NB4 (cell line): ENCODE measurements at places on chromosomes 6 and 20.
A peak's percentile ranks its signal among the peaks of the same experiment; 100 is the strongest.

DNA sequence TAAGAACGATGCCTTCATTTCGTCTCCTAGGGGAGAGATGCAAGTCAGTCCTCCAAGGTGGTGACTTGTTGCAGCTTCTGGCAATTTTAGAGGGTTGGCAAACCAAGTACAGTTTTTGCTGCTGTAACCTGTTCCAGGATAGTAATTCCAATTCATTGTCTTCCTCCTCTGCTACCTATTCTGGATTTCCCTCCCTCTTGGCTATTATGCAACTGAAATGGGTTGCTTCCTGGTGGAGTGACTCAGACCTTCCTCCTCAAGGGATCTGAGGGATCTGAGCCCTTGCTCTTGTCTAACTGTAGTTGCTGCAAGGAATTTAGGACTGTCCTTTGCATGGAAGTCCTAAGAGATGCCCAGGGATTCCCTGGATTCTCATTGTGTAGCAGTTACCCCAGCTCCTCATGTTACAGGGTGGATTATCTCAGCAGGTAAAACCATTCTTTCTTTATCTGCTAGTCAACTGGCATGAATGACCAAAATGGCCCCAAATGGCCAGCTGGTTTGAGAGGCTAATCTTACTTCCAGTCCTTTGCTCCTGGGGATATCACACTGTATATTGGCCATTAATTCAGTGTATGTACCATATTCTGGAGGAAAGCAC is 17.6 kb upstream of the ELMO2 start:
- no peak for DNase-seq

DNA sequence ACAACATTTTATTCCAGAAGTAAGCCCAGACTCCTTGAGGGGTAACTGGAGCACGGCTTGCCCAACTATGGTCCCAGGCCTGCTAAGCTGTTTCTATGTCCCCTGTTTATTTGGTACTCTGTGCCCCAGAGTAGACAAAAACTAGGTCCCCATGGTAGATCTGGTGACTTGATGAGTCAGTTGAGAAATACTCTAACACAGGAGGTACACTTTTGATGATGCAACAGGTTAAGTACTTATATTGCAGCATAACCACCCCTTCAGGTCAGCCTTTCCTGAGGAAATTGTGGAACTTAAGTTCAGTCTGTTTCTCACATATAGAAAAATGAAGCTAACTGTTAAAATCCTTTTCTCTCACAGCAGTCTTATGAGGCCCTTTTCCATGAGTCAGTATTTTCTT is 19.6 kb downstream of the TTPAL start:
- DNase-seq = peak; percentile 83

- no peak for DNase-seq
Measured at GRCh38 chr6:136994782-136995181, 50.0 kb downstream of the IL20RA start.

DNA sequence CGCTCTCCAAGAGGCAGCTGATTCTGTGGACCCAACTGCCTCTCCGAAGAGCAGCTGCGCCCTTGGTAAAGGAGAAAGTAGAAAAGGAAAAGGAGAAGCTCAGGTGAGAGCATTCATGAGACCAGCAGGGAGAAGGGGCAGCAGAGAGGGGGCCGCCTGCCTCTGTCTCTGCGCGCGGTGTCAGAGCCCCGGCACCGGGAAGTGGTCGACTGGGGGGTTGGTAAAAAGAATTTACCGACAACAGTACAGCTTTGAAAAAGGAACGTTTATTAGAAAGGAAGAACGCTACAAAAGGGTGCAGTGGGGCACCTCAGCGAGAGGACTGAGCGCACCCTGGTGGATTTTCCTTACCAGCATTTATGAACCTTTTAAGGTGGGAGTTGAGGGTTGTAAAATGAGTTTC is 61.9 kb downstream of the GPR6 start:
- DNase-seq = peak; percentile 68

DNA sequence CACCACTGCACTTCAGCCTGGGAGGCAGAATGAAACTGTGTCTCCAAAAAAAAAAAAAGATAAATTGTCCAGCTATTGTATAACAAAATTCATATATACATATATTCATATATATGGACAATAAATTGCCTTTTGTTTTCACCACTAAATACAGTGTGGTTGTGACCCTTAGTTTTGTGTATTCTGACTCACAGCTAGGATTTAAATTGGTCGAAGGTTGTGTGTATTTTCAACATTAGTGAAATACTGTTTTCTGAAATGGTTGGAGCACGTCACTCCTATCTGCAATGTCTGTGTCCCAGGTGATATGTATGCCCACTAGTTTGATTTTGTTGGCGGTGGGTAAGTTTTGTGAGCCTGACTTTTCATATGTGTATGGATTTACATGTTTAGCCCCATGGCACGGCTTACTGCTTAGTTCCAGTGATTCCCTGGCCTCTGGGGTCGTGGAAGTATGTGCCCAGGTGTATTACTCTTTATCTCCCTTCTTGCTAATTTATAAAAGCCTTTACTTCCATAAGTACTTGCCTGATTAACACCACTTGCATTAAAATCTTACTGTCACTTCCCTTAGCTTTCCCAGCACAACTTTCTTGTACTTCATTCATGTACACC is 33.3 kb downstream of the JARID2 start:
- no peak for DNase-seq

GRCh38 chr20:48986899-48987298 is 59.2 kb upstream of the CSE1L start:
- peak; percentile 29 for DNase-seq

DNA sequence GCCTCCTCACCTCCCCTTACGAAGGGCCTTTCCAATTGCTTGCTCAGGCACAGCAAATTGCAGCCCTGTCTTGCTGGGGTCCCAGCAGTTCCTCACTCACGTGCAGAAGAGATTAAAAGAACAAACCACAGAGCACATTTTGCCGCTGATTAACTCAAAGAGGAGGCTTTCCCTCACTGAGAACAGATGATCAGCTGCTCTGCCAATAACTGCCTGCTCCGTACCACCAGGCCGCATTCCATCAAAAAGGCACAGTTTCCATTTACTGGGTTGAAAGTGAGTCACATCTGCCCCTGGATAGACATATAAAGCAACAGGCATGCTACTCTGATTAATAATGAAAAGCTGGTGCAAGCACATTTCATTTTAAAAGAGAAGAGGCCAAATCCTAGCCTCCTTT is 446.8 kb downstream of the PTPRT start:
- DNase-seq = no peak

DNA sequence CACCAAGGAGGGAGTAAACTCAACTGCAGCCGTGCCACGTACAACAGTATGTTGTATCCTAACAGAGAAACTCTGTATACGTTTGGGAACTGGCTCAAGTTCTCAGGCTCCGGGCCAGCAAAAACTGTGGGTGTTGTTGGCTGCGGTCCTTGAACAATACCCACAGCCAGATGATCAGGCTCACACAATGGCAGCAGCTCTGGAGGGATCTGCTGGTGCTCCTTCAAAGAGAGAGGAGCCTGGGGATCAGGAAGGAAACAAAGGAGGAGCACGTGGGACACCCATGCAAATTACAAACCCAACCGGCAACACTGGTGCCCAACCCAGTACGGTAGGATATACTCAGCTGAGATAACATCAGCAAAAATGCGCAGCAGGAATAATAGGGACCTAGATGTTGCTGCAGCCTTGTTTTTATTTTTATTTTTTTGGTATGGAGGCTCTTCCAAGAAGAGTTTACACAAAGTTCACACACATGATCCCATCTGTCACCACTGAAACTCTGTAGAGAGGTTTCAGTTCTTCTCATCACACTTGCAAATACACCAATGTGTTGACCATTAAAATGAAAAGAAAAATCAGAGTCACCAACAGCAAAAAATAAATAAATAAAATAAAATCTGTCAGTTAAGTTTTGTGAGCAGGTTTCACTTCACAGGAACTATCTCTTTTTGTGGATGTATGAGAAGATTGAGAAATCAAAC is 41.2 kb upstream of the PDE10A start:
- no peak for DNase-seq

GRCh38 chr6:139648430-139649000 is 274.1 kb upstream of the CITED2 start:
- peak; percentile 29 for DNase-seq

DNA sequence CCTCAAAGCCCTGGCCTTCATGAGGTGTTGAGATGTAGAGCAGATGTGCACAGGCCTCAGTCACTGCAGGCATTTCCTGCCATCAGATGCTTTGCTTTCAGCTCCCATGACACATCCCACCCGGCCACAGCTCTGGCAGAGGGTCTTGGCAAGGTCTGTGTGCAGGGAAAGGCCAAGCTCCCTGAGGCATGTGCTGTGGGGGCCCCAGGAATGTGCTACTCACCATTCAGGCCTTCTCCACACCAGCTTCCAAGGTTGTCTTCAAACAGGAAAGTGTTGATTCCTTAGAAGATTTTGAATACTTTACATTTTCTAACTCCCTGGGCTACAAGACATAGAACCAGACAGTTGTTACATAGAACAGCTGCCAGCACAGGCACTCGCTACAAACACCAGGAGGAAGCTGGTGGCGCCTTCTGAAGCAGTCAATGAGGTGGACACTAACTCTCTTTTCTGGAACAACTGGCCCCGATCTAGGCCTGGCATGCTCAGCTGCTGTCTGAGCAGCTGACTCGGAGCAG is 27.8 kb downstream of the CASS4 start:
- peak; percentile 36 for DNase-seq

DNA sequence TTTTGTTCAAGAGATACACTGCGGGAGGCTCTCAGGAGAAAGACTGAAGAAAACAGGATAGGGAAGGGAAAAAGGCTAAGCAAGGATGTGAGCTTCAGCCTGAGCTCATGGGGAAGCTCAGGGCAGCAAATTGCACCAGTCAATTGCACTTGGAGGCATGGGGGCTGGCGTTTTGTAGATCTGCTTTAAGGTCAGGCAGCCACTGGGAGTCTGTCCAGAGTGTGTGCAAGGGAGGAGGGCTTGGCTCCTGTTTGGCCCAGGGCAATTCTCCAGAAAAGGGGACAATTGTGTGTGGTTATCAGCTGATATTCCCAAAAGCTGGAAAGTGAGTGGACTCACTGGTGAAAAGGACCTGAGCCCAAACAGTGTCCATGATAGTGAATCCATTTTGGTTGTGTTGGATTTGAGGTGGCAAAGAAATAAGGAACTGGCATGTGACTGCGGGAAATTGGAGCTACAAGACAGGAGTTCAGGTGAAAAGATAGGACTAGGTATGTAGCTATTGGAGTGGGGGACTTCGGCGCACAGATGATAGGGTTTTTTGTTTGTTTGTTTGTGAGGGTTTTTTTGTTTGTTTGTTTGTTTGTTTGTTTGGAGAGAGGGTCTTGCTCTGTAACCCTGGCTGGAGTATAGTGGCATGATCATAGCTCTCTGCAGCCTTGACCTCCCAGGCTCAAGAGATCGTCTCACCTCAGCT is 22.3 kb upstream of the IER3 start:
- DNase-seq = no peak

- no peak for DNase-seq
Measured at GRCh38 chr6:109393886-109394281, 11.6 kb upstream of the CD164 start.

GRCh38 chr6:56349194-56349593 is 101.8 kb upstream of the COL21A1 start:
- no peak for DNase-seq

DNA sequence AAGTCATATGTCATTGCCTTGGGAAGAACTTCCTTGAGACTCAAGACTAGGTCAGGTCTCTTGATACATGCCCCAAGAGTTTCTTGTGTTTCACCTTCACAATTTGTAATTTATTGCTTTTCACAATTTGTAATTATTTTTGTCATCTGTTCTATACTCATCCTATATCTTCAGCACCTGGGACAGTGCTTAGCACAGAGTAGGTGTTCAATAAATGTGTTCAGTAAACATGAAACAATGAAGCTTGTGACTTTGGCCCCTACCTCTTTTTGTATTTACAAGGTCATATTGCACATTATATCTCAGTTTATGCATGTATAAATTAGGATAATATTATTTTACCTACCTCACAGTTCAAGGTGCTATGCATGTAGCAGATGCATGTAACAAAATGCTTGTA is 21.5 kb upstream of the SRPK1 start:
- no peak for DNase-seq

DNA sequence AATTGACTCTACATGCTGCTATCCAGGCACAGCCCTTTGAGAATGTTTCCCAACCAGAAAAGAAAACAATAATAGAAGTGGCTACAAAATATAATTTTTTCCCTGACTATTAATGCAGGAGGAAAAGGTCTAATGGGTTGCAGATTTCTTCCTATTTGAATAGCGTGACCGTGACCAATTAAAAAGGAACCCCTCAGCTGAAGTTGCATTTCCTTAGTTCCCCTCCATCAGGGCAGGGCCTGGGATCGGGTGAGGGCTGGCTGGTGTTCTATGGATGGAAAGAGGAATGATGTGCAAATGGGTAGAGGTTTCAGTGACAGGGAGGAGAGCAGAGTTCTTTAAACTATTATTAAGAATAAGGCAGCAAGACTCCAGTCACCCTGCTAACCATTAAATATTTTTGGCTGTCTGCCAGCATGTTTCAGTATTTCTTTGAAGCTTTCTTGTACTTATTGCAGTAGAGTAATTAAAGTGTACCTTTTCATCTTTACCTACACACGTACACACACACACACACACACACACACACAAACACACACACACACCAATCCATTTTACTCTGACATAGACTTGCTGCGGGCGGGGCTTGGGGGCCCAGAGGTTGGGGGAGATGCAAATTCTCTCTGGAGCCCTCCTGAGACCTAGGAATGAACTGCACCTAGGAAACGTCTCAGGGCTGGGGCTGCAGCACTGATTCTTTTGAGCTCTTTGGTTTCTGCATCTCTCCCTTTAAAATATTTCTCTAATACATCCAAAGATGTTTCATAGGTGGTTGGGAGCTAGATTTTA is 154.8 kb upstream of the SLC35B3 start:
- peak; percentile 7 for DNase-seq

GRCh38 chr20:3685341-3685740 is 3.5 kb upstream of the ADAM33 start:
- DNase-seq = no peak

GRCh38 chr20:41889126-41889843 is 271.1 kb upstream of the CHD6 start:
- peak; percentile 23 for DNase-seq

DNA sequence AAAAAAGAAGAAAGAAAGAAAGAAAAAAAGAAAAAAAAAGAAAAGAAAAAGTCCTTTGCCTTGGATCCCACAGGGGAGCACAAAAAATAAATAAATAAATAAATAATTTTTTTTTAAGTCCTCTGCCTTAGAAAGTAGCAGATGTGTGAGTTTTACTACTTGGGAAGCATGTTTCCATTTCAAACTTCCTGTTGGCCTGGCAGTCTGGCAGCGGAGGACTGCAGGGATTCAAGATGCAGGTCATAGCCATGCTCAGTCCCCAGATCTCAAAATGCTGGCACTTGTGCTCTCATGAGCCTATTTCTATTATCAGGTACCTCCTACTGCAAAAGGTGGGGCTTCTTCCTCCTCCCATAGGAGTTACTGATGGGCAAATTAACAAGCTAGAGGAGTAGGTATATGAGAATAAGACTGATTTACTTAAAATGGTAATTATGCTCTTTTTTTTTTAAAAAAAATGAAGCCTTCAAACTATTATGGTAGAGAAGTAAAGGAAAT is 54.2 kb upstream of the MAP7 start:
- no peak for DNase-seq

GRCh38 chr20:34891166-34892062 is 15.0 kb downstream of the ACSS2 start:
- DNase-seq = peak; percentile 88

- DNase-seq = no peak
Measured at GRCh38 chr6:44534291-44534690, 146.8 kb downstream of the CDC5L start.
